ENCODE measurements at places on chromosomes 5 and 9.

GRCh38 chr9:123002754-123003153, 30.7 kb upstream of the GPR21 start:
- DNase-seq: no peak

GRCh38 chr9:122334916-122335315, 35.9 kb upstream of the PTGS1 start:
- DNase-seq: no peak

DNA sequence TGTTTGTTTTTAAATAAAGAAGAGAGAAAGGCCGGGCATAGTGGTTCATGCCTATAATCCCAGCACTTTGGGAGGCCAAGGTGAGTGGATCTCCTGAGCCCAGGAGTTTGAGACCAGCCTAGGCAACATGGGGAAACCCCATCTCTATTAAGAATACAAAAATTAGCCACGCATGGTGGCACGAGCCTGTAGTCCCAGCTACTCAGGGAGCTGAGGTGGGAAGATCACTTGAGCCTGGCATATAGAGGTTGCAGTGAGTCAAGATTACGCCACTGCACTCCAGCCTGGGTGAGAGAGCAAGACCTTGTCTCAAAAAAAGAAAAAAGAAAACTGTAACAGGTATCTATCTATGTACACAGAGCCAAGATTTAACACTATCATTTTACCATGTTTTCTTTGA, 34.2 kb upstream of the CDC42SE2 start:
- DNase-seq: no peak

DNA sequence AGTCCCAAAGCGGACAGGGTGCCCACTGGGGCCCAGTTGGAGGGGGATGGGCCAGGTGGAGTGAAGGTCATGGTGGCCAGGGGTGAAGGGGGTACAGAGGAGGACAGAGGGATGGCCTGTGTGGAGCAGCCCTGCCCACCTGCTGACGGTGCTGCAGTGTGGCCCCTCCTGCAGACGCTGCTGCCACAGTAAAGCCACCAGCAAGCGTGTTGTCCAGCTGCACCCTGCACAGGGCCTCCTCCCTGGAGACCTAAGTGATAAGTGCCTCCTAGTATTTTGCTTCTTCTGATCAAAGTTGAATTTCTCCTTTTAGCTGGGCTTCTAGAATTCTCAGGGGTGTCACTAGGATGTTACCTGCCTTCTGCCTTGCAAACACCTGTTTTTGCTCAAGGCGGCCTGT, 299.3 kb upstream of the IRX4 start:
- no peak for DNase-seq

DNA sequence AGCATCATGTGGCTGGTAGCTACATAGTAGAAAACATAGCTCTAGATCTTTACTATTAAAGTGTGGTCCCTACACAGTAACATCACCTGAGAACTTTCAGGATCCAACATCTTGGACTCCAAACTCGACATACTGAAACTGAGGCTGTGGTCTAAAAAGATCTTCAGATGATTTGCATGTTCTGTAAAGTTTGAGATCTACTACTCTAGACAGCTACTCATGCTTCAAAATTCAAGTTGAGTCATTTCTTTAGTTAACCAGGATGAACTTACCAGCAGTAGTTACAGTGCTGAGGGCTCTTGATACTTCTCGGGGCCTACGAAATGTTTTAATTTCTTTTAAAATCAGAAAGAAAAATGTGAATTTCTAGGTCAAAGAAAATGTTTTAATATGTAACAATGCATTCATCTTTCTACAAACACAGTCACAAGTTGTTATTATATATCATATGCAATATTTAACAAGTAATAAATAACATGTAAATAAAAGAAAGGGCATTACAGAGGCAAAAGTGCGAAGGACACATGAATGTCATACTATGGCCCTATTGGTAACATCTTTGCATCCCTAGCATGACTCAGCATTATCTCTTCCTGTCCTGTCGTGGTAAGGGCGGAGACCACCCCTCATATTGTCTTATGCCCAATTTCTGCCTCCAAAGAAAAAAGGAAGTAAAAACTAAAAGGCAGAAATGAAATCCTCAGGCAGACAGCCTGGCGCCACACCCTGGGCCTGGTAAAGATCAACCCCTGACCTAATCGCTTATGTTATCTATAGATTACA, 563.9 kb upstream of the TLE4 start:
- DNase-seq: no peak

DNA sequence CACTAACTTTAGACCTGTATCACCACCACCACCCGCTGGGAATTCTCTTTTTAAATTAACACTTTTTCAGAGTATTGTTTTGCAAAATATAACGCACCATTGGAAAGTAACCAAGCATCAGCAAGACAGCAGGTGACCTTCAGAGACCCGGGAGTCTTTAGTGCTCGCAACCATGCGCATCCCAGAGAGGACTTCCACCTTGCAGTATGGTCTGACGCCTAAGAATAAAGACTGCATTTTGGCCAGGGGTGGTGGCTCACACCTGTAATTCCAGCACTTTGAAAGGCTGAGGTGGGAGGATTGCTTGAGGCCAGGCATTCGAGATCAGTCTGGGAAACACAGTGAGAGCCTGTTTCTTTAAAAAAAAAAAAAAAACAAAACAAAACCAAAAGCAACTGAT, 113.8 kb downstream of the MED27 start:
- DNase-seq: no peak

DNA sequence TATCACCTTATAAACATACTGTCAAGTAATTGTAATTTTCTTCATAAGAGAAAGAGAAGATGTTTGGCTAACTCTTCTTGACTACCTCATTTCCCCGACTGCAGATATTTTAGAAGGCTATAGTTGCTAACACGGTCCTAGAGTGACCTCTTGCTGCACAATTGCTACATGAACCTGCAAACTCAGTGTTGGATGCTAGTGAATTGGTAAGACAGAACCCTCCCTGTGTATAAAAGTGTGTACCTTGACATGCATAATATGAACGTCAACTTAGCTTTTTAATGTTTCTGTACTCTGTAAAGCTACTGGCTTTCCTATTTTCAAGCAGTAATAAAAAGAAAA, 46.7 kb upstream of the CER1 start:
- DNase-seq: no peak

DNA sequence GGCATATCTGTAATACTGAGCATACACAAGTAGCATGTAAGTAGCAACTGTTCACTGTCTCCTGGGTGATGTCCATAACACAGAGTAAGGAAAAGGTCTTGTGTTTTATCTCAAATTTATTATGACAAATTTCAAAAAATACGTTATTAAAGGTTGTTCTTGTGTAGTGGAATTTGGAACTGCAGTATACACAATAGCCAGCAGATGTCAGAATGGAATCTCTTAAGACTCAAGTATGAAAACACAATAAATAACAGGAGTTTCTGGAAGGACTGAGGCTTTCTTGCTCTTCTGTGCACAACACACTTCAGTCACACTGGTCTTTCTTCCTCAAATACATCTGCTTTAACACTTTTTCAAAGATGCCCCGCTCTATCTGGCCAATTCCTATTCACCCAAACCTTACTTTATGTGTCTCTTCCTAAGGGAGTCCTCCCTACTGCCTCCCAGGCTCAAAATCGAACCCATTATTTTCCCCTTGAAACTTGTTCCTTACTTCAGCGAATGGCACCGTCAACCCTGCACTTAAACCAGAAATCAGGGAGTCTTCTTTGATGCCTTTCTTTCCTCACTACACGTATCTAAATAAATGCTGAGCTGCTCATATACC, 6.5 kb upstream of the FBXO10 start:
- no peak for DNase-seq

- no peak for DNase-seq
Measured at GRCh38 chr5:54463713-54464112, 8.2 kb downstream of the HSPB3 start.

DNA sequence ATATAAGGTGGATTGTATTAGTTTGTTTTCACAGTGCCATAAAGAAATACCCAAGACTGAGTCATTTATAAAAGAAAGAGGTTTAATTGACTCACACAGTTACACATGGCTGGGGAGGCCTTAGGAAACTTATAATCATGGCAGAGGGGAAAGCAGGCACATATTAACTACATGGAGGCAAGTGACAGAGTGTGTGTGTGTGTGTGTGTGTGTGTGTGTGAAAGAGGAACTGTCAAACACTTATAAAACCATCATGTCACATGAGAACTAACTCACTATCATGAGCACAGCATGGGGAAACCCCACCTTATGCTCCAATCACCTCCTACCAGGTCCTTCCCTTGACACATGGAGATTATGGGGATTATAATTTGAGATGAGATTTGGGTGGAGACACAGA, 118.6 kb downstream of the SPEF2 start:
- no peak for DNase-seq

DNA sequence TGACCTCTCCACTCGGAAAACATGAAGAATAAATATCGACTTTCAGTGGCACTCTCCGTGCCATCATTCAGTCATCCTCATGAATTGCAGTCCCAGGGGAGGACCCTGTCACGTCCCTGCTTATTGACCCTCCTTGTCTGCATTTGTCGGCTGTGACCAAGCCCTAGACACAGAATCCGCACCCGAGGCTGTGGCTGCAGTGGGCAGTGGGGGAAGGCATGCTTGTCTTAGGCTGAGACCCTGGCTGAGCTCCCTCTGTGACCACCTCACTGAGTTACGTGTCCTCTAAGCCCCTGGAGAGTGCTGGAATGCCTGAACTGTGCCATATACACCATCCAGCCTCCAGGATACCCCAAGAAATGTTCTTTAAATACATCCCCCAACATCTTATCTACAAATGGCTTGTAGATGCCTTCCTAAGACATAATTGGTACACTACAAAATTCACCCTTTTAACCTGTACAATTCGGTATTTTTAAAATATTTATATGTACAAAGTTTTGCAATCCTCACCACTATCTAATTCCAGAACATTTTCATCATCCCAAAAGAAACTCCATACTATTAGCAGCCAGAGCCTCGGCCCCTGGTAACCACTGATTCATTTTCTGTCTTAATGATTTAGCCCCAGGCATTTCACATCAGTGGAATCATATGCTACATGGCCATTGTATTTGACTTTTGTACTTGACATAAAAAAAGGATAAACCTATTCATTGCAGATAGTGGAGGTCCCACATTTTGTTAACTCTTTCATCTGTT, 80.8 kb upstream of the ICE1 start:
- no peak for DNase-seq

DNA sequence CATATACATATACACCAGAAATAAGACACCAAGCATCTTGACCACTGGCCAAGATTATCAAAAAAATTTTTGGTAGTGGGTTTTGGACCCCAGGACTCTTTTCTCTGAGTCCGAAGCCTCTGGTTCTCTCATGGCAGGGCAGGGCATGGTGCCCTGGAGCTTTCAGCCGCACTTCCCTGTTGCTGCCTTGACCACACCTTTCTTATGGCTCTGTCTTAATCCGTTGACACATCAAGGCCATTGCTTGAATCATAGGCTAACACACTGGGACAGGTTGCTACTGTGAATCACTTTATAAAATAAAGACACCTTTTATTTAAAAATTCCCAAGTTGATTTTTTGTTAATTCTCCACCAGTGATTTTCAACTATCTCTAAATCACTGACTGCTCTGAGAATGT, 45.4 kb upstream of the CAST start:
- no peak for DNase-seq

DNA sequence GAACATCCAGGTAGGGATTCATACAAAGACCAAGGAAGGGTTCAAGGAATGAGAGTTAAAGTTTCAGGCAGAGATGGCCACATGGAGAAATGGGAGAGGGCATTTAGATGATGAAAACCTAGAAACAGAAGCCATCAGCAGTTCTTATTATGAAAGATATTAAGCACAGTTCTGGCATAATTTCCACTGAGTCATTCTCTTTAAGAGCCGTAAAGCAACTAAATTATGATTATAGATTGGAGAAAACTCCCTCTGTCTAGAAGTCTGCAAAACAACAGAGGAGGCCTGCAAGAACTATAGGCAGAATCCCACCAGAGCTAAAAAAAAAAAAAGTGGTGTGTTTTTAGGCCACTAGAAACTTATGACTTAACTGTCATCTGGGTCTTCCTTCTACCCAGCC, 157.1 kb upstream of the MPDZ start:
- DNase-seq: no peak

DNA sequence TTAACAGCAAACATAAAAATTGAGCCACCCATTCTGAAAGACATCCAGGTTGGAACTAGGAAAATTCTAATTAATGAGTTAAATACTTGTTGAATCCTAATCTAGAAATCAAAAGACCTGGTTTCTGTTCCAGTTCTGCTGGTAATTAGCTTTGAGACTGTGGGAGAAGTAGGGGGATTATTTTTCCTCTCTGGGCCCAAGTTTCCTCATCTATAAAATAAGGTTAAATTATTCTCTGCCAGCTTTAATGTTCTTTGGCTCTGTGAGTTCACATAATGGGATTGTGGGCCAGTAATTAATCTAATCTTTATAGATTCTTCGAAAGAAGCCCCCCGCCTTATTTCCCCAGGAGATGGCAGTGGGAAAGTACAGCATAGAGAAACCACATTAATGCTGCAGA, 104.6 kb downstream of the ENC1 start:
- no peak for DNase-seq

DNA sequence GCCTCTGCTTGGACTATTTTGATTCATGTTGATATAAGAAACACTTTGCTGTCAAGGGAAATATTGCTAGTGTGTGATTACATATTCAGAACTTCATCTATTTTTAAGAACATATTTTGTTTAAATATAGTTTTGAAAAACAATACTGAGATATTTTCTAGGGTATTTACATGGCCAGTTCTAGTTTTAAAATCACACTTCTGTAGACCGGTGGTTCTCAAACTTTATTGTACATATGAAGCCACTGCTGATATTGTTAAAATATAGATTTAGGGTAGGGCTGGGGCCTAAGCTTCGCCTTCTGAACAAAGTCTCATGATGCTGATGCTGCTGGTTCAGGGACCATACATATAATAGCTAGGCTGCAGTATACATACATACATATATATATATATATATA, 1000.0 kb downstream of the PTPRD start:
- no peak for DNase-seq

DNA sequence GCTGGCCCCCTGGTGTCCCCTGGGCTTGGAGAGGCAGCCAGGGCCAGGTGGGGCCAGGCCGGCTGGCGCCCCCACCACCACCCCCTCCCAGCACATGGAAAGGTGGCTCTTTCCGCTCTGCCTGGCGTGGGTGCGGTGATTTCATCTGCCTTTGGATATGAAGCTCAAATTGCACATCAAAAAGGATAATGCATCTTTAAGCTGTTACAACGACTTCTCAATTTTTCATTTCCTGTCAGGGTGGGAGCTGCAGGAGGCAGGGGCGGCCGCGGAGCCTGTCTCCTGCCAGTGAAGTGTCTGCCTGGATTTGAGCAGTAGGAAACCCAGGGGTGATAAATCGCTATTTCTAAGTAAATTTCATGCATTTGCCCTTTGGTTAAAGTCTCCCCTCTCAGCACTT, 169.2 kb upstream of the MVB12B start:
- DNase-seq: no peak

DNA sequence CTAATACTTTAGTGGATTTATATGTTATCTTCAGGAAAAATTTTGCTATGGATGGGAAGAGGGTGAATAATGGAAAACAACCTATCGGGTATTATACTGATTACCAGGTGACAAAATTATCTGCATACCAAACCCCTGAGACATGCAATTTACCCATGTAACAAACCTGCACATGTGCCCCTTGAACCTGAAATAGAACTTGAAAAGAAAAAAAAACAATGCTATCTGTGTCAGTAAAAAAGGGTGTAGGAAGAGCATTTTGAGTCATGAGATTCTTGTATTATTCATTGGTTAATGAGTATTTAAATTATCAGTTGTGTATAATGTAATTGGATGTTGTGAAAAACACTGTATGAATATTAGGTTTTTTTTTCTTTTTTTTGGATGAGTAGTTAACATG, 75.4 kb downstream of the PRR16 start:
- DNase-seq: no peak

GRCh38 chr9:124045076-124045829, 33.7 kb downstream of the LHX2 start:
- DNase-seq: no peak

- no peak for DNase-seq
Measured at GRCh38 chr9:7149258-7149657, 391.5 kb downstream of the KDM4C start.

Measured in DMS79 (cell line).